ENCODE measurements at places on chromosomes 11 and 22. TPM values are rescaled to one million over a fixed set of nuclear protein-coding genes. Genes with fewer than 3 reads are reported as not detected.

Gene GAL
- total RNA-seq: not detected

Gene CTSC
- total RNA-seq: 106 TPM

Gene C22orf31
- not detected for total RNA-seq

Gene OR5A1
- total RNA-seq: under 0.01 TPM

Gene ZNF280B
- 1.2 TPM for total RNA-seq

Gene OR51A7
- not detected for total RNA-seq

Gene PNPLA5
- total RNA-seq: not detected

Gene GCAT
- 1.7 TPM for total RNA-seq

Gene KLHL35
- 0.52 TPM for total RNA-seq

Gene TEX12
- total RNA-seq: 0.63 TPM

Gene MYBPC3
- 0.21 TPM for total RNA-seq

Gene THYN1
- 22.5 TPM for total RNA-seq

Gene FLRT1
- total RNA-seq: not detected

Gene SLC22A8
- total RNA-seq: not detected

Gene SEC14L6
- total RNA-seq: not detected

Gene TRIM49
- total RNA-seq: not detected

Data from mononuclear cell (primary cell).